ENCODE measurements at places on chromosomes 7 and 10.

GRCh38 chr10:32959006-32959920, 1.2 kb upstream of the ITGB1 start:
- no peak for DNase-seq

GRCh38 chr7:5671046-5671445, 110.4 kb downstream of the RNF216 start:
- no peak for DNase-seq

DNA sequence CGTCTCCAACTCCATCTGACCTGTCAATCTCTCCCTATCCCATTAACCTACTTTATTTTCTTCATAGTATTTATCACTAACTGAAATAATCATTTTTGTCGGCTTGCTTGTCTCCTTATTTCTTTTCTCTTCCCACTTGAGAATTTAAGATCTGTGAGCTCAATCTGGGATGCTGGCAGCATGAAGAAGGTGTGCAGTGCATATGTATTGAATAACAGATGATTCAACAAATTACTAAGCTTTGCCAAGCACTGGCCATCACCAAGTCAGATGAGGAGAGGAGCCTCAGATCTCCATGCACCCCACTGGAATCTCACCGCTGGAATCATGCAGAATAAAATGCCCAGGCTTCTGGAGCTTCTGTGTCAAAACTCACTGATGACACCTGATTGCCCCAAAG, 47.6 kb upstream of the PPP1R3C start:
- DNase-seq = no peak

GRCh38 chr7:18504965-18505364, 9.4 kb downstream of the HDAC9 start:
- DNase-seq = no peak

DNA sequence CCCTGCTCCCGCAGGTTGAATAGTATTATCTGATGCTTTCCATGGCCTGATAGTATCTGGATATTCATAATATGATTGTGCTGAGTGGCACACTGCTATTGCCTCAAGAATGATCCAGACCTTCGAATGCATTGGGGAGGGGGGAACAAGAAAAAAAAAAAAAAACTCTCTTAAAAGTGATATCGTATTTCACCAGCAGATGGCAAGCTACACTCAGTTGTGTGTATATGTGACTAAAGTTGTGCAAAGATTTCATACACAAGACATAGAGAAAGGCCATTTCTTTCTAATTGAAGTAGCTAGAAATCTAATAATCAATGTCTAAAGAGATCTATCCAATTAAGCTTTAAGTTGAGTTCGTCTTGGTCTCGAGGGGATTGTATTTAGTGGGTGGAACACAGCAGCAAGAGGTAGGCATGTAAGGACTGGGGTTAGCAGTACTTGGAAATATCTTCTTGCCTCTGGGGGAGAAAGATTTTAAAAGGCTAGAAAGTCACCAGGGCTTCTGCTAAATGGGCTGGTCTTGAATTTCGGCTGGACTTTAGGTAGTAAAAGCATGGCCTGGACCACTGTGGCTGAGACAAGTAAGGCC, 15.3 kb downstream of the SFRP4 start:
- no peak for DNase-seq

Data from naive thymus-derived CD4-positive, alpha-beta T cell (primary cell).